ENCODE measurements at places on chromosomes 2 and 18.

GRCh38 chr2:178157574-178157973, 36.7 kb upstream of the OSBPL6 start:
- no peak for DNase-seq

GRCh38 chr2:209391776-209392401, 32.0 kb upstream of the MAP2 start:
- DNase-seq = no peak

- DNase-seq = no peak
Measured at GRCh38 chr2:153872311-153873051, 759 bp downstream of the GALNT13 start.

DNA sequence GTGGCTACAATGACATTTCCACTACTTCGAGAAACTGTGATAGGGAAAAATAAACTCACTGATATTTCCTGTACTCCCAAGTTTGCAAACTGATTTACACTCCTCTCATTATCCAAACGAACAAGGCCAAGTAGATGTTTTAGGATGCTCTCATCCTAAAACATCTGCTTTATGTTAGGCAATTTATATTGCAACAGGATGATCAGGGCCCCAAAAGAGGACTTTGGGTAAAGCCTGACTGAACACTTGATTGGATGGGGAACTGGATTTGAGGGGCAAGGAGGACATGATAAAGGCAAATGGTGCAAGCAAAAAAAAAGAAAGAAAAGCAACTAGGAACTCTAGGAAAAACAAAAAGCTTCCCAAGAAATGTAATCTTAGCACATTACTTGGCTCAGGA, 2.1 kb upstream of the HES6 start:
- DNase-seq = no peak

- no peak for DNase-seq
Measured at GRCh38 chr2:160224507-160224906, 24.4 kb upstream of the ITGB6 start.

GRCh38 chr2:88159481-88159880, 10.7 kb upstream of the THNSL2 start:
- DNase-seq = no peak

DNA sequence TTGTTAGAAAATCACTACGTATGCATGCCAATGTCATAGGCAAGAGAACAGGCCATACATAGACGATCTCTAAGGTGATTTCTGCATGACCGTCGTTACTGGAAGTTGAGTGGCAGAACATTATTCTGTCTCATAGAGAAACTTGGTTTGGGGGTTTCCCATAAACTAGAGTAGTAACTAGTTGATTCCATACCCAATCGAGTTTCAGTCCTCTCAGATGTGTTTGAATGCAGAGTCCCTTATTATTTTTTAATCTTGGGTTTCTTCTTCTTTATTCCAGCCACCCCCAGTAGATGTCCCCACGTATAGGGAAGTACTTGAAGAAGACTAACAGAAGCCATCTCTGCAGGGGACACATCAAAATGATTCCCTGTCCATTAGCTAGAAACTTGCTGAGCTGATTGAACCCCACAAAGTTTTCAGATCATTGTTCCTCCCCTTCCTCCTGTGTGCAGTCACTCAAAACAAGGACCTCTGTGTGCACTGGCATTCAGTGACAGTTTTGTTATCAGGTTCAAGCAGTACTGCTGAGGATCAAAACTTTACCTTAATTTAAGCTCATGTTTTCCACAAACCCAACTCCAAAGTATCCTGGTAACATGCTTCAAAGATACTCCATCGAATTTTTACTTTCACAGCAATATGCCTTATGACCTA, 68.4 kb upstream of the CDCA7 start:
- DNase-seq = no peak

- no peak for DNase-seq
Measured at GRCh38 chr18:77141401-77142118, 9.0 kb upstream of the MBP start.

GRCh38 chr2:2950403-2950952, 427.1 kb downstream of the EIPR1 start:
- DNase-seq = no peak

- no peak for DNase-seq
Measured at GRCh38 chr2:217604527-217605194, 398.1 kb downstream of the TNS1 start.

- DNase-seq = no peak
Measured at GRCh38 chr2:8254791-8255447, 426.9 kb upstream of the ID2 start.

- no peak for DNase-seq
Measured at GRCh38 chr2:206158563-206159345, 490 bp downstream of the NDUFS1 start.

- DNase-seq = no peak
Measured at GRCh38 chr2:180607514-180608049, 372.8 kb upstream of the UBE2E3 start.

GRCh38 chr2:62934517-62934916, 116.1 kb upstream of the OTX1 start:
- no peak for DNase-seq

DNA sequence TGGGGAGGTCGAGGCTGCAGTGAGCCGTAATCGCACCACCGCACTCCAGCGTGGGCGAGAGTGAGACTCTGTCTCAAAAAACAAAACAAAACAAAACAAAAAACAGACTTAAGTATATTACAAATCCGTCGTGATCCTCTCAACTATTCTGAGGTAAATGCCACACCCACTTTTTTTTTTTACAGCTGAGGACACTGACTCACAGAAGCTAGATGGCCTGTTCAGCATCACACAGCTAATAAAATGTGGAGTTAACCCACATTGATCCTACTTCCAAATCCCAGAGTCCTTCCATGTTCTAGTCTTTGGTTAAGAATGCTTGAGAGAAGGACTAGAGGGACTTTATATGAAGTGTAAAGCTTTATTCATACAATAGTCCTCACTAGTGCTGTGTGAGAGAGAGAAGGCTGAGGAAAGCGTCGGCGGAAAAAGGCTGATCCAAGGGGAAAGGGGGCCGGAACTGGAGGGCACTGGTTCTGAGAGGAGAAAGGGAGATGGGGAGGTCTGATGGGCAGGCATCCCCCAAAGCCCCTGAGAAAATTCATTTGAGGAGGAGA, 627 bp downstream of the RNF25 start:
- no peak for DNase-seq

GRCh38 chr2:96082211-96083063, 33.9 kb downstream of the ADRA2B start:
- DNase-seq = no peak

DNA sequence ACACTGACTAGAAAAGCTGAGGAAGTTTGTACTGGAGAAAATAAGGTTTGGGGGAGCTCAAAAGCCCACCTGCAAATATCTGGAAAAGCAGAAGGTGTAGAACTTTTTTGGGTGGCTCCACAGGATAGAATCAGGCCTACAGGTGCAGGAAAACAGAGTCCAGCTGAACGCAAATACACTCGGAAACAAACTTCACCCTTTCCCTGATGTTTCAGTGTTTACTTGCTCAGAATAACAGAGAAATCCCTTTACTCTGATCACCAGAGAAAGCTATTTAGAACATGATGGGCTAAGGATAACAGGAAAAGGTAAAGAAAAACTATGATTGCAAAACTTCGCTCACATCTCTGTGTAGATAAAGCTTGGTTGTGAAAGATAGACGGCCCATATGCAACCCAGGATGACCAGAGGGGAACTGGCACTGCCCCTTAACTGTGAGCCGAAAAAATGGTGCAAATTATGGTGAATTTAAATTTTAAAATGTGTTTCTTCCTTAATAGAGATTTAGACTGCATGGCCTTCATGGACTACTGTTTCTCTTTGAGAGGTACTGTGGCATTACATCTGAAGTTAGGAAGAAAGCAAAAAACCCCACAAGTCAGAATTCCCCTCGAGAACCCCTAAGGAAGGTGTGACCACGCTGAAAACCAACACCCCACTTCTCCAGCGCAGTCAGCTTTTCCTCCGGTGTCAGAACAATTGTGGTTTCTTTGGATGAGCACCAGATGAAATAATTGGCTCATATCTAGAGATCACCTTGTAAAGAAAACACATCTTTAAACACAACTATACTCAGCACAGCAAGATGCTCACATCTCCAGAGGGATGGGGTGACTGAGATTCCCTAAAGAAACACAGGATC, 84.5 kb upstream of the TMEM247 start:
- no peak for DNase-seq

DNA sequence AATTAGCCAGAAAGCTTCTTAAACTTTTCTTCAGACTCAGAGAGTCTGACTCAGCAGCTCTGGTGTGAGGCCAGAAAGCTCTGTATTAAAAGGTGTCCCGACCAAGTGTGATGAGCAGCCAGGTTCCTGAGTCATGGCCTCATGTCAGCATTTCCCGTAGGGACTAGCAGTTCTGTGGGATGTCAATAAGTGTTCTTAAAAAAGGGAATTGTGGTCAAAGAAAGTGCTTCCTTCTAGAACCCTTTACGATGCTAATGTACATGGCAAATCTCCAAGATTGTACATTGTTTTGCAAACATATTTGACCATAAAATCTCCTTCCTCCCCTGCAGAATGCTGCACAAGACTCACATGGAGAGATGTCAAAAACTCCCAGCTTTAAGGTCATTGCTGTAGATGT, 80.1 kb downstream of the PLA2R1 start:
- DNase-seq = no peak

Data from stimulated activated CD8-positive, alpha-beta memory T cell treated with anti-CD3 and anti-CD28 coated beads, Interleukin-7, amount 100 ng/mL, for 4 hours (primary cell).